Amygdala (tissue), 56 donors: ENCODE measurements at places on chromosomes 12 and 14.

- DNase-seq: no peak
Measured at GRCh38 chr12:58142991-58143390, 201.6 kb downstream of the ATP23 start.

GRCh38 chr12:66633676-66634075 is 45.2 kb downstream of the GRIP1 start:
- DNase-seq: no peak

GRCh38 chr12:51951843-51952722 is 584 bp downstream of the ACVR1B start:
- no peak for DNase-seq

DNA sequence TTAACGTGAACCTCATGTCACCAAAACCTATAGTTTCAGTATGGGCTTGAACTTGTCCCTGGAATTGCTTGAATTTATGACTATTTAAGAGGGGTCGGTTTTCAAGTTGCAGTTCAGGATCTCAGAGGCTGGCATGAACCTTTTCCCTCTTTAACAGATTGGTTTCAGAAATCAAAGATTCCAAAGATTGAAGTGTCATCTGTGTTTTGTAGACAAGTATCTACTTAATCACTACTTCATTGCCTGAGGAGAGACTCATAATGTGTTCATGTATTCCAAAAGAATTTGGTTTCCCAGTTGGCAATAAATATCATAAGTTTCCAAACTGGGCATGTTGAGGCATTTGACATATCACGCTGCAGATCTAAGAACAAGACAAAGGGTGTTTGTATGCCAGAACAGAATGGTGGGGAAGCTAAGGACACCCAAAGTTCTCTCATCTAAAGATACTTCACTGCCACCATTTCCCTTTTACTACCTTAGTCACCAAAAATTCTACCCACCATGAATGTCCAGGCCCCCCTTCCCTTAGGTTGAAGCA is 199.5 kb downstream of the NUAK1 start:
- no peak for DNase-seq

- DNase-seq: no peak
Measured at GRCh38 chr12:130879212-130879686, 7.4 kb downstream of the RAN start.

DNA sequence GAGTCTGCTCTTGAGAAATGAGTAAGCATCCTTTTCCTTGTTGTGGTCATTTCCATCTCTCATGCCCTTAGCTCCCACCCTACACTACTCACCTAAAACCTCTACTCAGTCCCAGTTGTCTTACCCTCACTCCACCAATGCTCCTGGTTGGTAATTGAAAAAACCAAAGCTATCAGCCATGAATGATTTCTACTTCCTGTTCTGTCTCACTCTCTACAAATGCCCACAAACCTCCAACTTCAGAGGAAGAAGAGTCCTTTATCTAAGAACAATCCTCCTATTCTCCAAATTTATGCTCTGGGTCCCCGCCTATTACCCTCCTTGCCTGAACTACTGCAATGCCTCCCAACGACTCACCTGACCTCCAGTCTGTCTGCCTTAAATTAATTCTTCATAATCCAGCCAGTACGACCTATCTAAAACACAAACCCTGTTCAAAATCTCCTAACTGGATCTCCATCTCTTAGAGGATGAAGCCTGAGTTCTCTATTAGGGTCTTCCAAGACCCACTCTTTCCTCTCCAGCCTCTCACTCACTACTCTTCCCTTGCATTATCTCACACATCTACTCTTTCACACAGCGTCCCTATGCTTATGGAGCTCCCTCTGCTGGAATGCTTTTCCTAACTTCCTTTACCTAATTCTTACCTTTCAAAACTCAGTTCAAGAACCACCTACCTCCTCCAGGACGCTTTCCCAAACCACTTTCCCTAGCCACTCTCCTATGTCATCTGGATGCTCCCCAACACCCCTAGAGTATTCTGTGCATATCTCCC is 2.2 kb downstream of the DHRS1 start:
- DNase-seq: no peak

DNA sequence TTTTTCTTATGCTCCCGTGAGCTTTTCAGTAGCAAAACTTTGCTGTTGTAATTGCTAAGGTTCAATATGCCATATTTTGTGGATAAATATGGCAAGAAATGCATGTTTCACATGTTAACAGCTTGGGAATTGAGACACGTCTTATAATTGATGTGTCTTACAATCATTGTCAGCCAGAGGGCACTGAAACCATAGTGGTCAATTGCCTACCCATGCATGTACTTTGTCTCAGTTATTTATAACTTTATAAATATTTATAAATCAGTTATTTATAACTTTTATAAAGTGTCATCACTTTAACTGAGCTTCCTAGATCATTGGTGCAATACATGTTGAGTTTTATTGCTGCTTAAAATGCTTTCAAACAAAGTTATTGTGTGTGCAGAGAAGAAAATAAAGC is 82.0 kb downstream of the CATSPERB start:
- DNase-seq: no peak

- DNase-seq: no peak
Measured at GRCh38 chr14:20144820-20145219, 6.2 kb downstream of the OR4N5 start.

DNA sequence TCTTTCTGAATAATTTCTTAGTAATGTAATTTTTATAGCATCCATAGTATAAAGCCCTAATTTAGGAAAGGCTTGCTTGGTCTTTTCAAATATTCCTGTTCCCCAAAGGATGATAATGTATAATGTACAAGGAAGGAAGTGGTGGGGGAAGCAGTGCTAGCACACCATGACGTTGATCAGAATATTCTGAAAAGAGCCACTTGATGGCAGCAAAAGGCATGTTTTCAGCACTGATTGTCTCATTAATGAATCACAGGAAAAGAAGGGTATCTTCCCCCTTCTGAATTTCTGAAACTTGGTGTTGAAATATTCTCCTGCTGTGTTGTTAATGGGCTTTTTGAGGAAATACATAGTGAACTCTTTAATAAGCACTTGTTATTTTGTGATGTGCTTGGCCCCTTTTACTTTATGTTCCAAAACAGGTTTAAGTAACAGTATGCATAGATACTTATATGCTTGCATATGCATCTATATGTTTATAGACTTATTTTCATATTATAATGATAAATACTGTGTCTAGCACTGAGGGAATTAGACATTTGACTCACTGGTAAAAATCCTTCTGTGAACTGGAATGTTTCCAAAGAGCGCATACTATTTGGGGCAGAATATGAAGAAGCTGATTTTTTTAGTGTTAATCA is 122.0 kb downstream of the TMEM117 start:
- no peak for DNase-seq

GRCh38 chr12:9064815-9065606 is 50.7 kb downstream of the A2M start:
- DNase-seq: no peak

DNA sequence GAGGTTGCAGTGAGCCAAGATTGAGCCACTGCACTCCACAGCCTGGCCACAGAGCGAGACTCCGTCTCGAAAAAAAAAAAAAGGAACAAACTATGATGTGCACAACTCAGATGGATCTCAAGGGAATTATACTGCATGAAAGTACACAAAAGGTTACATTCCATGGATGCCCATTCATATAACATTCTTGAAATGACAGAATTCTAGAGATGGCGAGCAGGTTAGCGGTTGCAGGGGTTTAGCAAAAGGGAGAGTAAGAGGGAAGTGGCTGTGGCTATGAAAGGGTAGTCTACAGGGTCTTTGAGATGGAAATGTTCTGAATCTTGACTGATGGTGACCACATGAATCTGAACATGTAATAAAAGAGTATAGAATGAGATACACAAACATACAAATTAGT is 49.7 kb downstream of the CKB start:
- DNase-seq: no peak

GRCh38 chr14:55350461-55350860 is 61.2 kb downstream of the ATG14 start:
- no peak for DNase-seq

DNA sequence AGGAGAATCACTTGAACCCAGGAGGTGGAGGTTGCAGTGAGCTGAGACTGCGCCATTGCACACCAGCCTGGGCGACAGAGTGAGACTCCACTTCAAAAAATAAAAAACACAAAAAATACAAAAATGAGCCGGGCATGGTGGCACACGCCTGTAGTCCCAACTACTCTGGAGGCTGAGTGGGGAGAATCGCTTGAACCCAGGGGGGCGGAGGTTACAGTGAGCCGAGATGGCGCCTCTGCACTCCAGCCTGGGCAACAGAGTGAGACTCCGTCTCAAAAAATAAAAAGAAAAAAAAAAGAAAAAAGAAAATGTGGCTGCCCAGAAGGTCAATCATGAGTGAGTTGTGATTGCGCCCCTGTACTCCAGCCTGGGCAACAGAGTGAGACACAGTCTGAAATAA is 9.2 kb downstream of the DNAJC22 start:
- DNase-seq: no peak

DNA sequence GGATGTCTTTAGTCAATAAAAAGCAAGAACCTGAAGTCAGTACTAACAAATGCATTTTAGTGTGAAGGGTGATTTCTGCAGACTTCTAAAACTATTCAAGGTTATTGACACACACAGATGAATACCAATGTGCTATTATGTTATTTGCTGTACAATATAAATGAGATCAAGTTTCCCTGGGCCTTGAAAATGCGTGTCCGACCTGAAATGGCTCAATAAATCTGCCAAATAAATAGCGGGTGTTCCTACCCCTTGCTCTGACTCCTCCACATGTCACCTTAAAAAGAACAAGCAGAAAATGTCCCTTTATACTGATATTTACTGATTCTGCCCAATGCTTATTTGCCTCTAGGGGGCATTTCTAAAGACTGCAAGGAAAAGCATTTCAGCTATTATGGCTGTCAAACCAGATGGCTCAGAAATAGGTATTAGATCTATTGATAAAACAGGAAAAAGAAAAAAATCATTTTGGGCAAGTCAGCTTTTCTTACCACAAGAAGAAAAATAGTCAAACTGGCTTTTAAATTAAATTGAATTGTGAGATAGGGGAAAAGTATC is 367.3 kb upstream of the KITLG start:
- no peak for DNase-seq

- no peak for DNase-seq
Measured at GRCh38 chr14:37602605-37603453, 7.4 kb downstream of the TTC6 start.

DNA sequence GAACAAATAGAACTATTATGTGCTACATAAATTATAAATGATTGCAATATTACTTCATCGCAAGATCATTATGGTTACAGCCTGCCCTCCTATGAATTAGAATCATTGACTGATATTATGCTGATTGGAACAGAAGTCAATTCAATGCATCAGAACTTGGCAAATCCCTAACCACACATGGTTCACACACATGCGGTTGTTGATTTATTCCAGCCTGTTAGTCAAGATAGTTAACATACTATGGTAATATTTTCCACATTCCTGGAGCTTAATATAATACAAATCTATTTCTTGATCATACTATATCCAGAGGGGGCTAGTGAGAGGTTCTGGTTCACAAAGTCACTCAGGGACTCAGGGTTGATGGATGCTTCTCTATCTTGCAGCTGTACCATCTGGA is 9.7 kb upstream of the CACNA1C start:
- no peak for DNase-seq

DNA sequence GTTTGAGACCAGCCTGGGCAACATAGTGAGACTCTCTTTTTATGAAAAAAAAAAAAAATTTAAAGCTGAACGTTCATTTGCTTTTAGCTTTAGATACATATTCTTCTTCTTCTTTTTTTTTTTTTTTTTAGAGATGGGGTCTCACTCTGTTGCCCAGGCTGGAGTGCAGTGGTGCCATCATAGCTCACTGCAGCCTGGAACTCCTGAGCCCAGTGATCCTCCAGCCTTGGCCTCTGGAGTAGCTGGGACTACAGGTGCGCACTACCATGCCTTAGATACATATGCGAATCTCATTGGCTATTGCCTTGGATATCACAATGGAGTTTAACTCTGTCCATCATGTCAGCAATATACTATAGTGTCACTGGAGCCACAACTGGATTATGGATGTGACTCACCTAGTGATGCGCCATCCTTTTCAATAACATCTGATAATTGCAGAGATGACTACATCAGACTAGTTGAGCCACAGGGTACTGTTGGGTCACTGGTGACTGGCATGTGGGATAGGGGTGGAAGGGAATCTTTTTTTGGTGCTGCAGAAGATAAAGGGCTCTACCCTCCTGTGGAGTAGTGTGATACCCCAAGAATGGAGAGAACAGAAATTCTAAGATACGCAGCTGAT is 2.7 kb upstream of the ADIPOR2 start:
- DNase-seq: no peak

- no peak for DNase-seq
Measured at GRCh38 chr12:96398424-96399119, 1.7 kb downstream of the CDK17 start.

GRCh38 chr14:32706721-32707519 is 231.8 kb upstream of the NPAS3 start:
- no peak for DNase-seq

GRCh38 chr14:24508155-24508840 is at the start of gene CMA1:
Gene CMA1, minus strand, starts transcription at chr14:24508265. Its CDS starts 30 bp downstream, at chr14:24508235.
- no peak for DNase-seq

DNA sequence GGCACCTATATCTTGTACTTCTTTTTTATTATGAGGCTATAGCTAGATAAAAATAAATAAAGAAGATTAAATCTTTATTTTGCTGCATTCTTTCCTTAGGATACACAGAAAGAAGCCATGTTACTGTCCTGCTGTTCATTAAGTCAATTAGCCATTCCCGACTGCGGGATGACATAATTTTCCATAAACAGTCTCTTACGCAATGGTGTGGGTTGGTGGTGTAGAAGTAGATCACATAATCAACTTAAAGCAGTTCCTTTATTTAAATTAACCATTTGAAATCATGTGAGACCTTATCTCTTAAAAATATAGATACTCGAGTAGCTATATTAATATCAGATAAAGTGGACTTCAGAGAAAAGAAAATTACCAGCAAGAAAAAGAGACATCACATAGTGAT is 40.2 kb downstream of the TAOK3 start:
- DNase-seq: no peak

- DNase-seq: no peak
Measured at GRCh38 chr14:38168416-38168815, 39.3 kb upstream of the SSTR1 start.

- DNase-seq: no peak
Measured at GRCh38 chr12:97173688-97174410, 266.8 kb downstream of the NEDD1 start.

- no peak for DNase-seq
Measured at GRCh38 chr12:111270774-111271173, 98.1 kb downstream of the PHETA1 start.
